Thyroid gland (tissue), 4 donors: ENCODE measurements at places on chromosomes 2 and 18. TPM values are rescaled to one million over a fixed set of nuclear protein-coding genes. Genes with fewer than 3 reads are reported as not detected.

The PLGLB1 gene
- total RNA-seq, result 5.1 TPM

DNA sequence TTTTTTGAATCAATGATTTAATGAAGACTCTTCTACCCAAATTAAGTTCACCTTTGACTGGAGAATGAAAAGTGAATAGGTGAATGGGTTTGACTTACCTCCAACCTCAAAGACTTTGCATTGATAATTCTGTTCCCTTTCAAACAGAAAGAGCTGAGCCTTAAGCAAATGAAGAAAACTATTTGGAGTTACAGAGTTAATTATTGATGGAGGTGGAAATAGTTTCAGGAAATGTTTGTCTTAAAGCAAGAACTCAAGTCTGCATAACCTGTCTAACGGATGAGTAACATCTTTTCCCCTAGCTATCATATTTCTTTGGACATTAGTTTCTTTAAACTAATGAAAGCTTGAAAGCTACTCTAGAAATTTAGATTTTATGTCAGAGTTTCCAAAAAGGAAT lies 166.5 kb downstream of the CERS6 start:
- H3K4me1 ChIP-seq, result no peaks in the 10 kb centered on the region
- no peaks in the 10 kb centered on the region for H3K27me3 ChIP-seq
- H3K36me3 ChIP-seq, result no peaks in the 10 kb centered on the region
- no peak overlapping the region for H3K4me3 ChIP-seq
- H3K27ac ChIP-seq, result no peak overlapping the region

DNA sequence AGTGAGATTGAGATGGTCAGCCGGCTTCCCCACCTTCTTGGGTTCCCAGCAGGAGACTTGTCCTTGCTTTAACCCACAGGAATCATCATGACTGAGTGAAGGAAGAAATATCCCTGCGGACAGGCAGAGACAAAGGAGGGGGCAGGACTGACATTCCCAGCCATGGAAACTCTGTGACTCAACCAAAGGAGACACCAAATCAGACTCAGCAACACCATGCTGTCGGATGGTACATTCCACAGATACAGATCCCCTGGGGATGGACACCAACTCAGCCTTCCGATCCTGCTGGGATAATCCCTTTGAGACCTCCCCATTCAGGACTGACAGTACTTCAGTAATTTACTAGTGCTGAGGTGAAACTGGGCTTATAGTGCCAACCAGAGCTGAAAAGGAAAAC lies 518.3 kb downstream of the XIRP2 start:
- no peaks in the 10 kb centered on the region for H3K4me1 ChIP-seq
- H3K27me3 ChIP-seq, result no peaks in the 10 kb centered on the region
- no peaks in the 10 kb centered on the region for H3K36me3 ChIP-seq
- no peak for DNase-seq
- no peak overlapping the region for H3K27ac ChIP-seq

The LRRC30 gene
- total RNA-seq, result not detected
